NCI-H510A treated with DMSO at 0.1 percent for 48 hours (cell line): ENCODE measurements at places on chromosomes 16 and 17.

- DNase-seq: peak; percentile 60
These were observed 103.2 kb upstream of the SDK2 start for GRCh38 chr17:73747221-73748002.

DNA sequence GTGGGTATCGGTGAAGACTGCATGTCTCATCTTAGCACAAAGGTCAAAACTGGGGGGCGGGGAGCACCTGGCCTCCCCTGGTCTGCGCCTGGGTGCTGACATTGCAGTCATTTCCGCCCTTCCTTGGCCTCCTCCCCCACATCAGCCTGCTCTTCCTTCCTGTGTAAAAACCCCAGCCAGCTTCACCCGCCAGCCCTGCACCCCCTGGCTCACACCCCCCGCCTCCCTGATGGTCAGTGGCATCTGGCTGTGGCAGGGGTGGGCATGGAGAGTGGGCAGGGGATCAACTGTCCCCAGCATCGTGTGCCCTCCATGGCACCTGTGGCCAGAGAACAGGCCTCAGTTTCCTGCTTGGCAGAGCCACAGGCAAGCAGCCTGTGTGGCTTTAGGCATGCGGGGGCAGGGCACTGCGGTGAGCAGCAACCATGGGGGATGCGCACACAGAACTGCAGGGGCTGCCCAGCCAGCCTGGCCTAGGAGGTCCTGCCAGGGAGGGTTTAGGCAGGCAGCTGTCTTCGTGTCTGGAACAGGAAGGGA is 26.5 kb upstream of the LASP1NB start:
- DNase-seq: no peak

GRCh38 chr17:825216-825615 is 43.1 kb downstream of the MRM3 start:
- DNase-seq: no peak

- DNase-seq: peak; percentile 64
These were observed 9.8 kb downstream of the CA5A start for GRCh38 chr16:87926246-87927194.

DNA sequence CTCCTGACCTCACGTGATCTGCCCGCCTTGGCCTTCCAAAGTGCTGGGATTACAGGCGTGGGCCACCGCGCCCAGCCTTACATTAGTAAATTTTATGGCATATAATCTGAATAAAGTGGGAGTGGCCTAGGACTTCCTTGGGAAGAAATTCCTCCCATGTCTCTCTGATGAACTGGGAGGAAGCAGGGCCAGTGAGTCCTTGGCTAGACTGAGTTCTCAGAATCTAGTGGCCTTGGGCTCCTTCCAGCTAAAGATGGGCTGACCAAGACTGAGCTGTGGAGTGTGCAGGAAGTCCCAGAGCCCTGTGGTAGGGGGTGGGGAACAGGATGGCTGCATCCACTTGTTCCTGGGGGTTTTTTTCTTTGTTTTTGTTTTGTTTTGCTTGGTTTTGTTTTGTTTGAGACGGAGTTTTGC is 10.0 kb upstream of the NAGLU start:
- DNase-seq: no peak

GRCh38 chr16:58859958-58860669 is 126.0 kb upstream of the GOT2 start:
- no peak for DNase-seq

GRCh38 chr16:56964243-56965148 is 2.7 kb downstream of the CETP start:
- DNase-seq: peak; percentile 6

GRCh38 chr17:81733507-81734404 is 21.7 kb downstream of the SLC25A10 start:
- peak; percentile 69 for DNase-seq

GRCh38 chr17:78144147-78144719 is 2.0 kb upstream of the C17orf99 start:
- no peak for DNase-seq

DNA sequence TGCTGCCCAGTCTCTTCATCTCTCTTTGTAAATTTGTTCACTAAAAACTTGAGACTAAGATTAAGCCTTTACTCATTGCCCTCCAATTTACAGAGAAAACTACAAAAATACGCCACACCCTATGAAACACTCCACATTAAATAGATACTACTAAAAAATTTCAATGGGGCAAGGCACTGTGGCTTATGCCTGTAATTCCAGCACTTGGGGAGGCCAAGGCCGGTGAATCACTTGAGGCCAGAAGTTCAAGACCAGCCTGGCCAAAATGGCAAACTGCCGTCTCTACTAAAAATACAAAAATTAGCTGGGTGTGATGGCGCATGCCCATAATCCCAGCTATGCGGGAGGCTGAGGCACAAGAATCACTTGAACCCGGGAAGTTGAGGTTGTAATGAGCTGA is 3.8 kb downstream of the UBE2O start:
- DNase-seq: no peak

GRCh38 chr17:27523712-27524111 is 67.5 kb downstream of the KSR1 start:
- DNase-seq: no peak

DNA sequence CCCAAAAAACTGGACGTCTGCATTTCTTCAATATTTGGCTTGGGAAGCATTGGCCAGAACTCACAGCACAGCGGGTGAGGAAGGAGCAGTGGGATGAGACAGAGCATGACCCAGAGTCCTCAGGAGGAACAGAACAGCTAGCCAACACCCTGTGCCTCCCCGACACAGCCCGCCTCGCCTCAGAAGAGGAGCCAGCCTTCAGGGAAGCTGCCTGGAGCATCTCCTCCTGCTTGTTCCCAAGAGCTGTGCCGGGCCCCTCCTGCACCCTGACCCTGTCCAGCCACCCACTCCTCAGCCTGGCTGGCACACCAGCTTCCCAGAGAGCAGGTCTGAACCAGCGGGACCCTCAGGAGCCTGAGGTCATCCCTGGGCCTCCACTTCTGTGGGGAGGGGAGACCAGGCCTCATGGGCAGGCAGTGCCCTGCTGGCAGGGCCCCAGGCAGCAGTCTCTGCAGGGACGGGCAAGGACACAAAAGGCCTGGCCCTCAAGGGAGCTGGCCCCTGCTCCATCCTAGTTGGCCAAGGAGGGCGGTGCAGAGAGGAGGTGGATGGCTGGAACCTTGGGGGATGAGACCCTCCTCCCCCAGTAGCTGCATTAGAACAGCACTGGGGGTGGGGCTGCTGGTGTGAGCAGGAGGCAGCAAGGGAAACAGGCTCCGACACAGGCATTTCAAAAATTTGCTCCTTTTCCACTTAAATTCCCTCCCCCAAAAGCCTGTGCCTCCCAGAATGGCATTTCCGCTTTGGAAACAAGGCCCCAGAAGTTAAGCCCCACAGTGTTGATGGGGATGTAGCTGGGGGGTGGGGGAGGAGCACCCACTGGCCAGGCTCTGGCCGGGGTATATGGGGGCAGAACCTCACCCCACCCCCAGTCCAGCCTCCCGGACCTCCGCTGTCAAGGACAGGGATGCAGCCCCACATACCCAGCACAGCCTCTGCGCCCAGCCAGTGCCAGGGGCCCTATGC is 1.8 kb upstream of the BCAR1 start:
- no peak for DNase-seq

DNA sequence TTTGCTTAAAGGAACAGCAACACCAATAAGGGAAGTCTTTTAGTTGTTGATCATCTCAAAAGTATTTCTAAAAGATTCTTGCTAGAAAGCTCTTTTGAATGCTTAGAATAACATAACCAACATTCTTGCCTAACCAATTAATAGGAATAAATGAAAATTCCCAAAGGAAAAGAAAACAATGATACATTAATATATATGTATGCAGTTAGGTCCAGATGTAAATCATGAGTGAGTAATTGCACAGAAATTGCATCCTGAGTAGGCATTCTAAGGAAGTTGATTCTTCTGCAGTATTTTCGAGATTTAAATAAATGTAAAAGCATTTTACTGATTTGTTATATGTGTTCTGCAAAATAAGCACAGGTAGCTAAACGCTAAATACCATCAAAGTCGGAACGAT is 22.1 kb downstream of the COX10 start:
- DNase-seq: no peak

GRCh38 chr17:40582328-40582901 is 17.1 kb upstream of the CCR7 start:
- peak; percentile 54 for DNase-seq

DNA sequence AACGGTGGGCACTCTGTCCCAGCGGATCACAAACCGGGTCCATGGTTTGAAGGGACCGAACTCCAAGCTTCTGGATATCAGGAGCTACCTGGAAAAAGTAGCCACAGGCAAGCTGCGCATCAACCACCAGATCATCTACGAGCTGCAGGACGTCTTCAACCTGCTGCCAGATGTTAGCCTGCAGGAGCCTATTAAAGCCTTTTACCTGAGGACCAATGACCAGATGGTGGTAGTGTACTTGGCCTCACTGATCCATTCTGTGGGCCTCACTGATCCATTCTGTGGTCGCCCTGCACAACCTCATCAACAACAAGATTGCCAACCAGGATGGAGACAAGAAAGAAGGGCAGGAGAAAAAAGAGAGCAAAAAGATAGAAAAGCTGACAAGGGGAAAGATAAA is 6.3 kb upstream of the CEP112 start:
- no peak for DNase-seq

DNA sequence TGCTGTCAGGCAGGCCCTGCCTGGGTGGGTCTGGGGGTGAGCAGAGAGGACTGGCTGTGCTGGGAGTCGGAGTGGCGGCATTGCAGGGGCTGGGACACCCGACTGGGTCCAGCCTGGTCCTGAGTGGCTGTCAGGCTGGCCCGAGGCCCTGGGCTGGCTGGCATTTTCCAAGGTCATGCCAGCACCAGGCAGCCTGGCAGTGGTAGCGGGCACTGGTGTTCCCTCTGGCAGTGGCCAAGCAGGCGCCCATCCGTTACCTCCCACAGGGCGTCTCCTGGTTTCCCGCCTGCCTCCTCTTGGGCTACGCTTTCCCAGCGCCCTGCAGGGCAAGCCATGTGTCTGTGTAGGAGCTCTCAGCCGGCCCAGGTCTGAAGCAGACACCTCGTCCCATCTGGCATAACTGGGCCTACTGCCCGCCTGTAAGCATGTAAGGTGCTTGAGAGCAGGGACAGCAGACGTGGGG is 5.7 kb upstream of the PKMYT1 start:
- DNase-seq: no peak
